ENCODE measurements at places on chromosomes 7 and 10.

- DNase-seq, result peak; percentile 22
Observed at GRCh38 chr10:80416479-80417098, 8.2 kb downstream of the PRXL2A start.

GRCh38 chr7:105952917-105953595 is 10.0 kb upstream of the CDHR3 start:
- DNase-seq, result no peak

DNA sequence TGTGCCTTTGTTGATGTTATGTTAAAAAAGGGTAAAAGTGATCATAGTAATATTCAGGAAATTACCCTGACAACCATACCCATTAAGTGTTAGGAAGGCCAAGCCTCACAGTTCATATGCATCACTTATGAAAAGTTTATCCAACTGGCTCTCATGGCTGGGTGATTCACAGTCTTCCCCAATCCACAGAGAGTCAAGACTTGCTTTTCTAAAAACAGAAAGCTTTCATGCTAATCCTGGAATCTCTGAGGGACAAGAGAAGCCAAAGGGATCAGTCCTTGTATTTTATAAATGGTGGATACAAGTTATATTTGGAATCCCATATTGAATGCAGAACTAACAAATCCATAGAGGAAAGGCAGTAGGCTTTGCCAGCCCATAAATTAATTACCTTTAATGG is 218.3 kb downstream of the JAZF1 start:
- no peak for DNase-seq

DNA sequence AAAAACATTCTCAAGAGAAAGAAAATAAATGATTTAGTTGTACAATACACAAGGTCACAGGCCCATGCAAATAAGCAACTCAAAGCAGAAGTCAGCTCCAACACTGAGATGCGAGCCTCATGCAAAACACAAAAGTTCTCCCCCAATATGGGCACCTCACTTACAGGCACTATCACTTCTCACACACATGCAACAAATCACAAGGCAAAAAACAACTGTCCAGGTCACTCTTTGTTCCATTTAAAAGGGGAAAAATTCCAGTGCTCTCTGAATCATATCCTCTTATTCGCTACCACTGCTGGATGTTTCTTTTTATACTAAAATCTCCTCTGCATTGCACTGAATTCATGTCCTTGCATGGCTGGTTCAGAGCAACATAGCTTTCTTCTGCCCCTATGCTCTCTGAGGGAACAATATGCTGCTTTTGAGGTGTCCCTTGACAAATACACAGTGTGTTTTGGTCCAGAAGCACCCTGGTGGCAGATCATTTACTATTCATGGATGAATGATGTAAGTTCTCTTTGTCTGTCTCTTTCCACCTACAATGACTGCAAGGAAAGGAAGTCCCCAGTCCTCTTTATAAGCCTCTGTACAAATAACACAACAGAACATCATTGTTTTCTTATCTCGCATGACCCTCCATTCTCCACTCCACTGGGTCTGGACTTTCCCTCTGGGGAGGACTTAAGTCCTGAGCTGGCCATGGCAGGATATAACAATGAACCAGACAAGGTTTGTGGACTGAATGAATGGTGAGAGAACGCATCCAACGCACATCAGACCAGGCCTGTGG is 85.4 kb upstream of the GSDME start:
- DNase-seq, result no peak

- DNase-seq, result no peak
Observed at GRCh38 chr10:29326886-29327745, 38.2 kb downstream of the LYZL1 start.

- peak; percentile 45 for DNase-seq
Observed at GRCh38 chr7:43954524-43955228, 28.4 kb downstream of the UBE2D4 start.

- no peak for DNase-seq
Observed at GRCh38 chr10:29643771-29644501, 9.2 kb upstream of the SVIL start.

GRCh38 chr10:77160679-77161078 is 476.9 kb downstream of the KCNMA1 start:
- no peak for DNase-seq

DNA sequence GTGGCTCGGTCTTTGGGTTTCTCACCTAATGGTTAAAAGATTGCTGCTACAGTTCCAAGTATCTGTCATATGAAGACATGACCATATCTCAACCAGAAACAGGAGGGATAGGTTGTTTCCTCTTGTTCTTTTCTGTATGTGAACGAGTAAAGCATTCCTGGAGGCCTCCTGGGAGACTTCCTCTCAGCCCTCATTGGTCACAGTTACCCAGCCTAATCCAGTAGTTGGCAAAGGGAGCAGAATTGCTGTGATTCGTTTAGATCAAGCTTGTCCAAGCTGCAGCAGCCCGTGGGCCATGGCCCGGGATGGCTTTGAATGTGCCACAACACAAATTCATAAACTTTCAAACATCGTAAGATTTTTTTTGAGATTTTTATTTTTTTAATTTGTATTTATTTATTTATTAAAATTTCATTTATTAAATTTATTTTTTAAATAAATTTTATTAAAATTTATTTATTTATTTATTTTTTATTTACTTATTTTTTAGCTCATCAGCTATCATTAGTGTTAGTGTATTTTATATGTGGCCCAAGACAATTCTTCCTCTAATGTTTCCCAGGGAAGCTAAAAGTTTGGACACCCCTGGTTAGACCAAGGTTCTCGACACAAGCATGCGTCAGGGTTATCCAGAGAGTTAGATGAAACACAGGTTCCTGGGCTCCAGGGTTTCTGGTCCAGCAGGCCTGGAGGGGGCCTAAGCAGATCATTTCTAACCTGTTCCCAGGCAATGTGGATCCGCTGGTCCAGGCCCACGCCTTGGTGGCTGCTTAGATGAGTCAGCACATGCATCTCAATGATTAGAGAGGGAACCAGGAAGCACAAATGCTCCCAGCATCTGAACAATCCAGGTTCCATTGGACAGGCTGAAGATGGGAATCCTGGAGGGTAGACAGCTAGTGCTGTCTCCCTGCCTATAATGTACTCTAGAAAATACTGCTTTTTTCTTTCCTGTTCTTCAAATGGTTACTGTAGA is 25.6 kb downstream of the CDC123 start:
- DNase-seq, result no peak

GRCh38 chr7:26091933-26092332 is 60.1 kb upstream of the NFE2L3 start:
- no peak for DNase-seq

- peak; percentile 52 for DNase-seq
Observed at GRCh38 chr10:71547876-71548846, 151.4 kb downstream of the CDH23 start.

DNA sequence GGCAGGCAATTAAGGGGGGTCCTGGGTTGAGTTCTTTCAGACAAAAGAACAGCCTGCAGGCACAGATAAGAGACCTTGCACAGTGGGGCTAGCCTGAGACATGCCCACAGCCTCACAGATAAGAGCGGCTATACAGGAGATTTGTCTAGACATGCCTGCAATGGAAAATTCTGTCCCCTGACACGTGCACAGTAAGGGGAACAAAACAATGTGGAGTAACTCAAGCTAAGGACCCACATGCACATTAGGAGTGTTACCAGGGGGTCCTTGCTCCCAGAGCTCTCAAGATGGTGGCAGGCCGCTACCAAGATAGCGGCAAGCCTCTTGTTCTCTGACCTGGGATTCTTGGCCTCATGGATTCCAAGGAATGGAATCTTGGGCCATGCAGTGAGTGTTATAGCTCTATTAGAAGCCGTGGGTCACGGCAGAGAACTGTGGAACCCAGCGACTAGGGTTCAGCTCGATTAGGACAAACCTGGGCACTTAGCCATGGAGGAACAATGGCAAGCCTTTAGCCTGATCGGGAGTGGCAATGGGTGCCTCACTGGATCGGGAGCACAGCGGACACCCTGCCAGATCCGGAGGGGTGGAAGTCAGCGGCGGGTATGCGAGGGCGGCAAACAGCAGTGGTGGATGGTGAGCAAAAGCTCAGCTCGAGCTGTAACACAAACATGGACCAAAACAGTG is 196.9 kb downstream of the CCSER2 start:
- DNase-seq, result no peak

DNA sequence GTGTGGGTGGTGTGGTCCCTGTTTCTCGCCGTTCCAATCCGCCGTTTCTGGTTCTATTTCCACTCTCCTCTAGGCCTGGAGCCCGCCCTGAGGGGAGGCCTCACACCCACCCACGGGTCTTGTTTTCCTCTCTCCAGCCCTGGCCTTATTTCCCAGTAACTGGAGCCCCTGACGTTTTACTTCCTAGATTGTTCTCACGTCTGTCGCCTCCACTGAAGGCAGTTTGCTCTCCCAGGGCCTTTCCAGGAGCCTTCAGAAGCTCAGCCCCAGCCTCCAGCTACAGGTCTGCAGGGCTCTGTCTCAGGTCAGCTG is 30.6 kb downstream of the CFAP46 start:
- no peak for DNase-seq

DNA sequence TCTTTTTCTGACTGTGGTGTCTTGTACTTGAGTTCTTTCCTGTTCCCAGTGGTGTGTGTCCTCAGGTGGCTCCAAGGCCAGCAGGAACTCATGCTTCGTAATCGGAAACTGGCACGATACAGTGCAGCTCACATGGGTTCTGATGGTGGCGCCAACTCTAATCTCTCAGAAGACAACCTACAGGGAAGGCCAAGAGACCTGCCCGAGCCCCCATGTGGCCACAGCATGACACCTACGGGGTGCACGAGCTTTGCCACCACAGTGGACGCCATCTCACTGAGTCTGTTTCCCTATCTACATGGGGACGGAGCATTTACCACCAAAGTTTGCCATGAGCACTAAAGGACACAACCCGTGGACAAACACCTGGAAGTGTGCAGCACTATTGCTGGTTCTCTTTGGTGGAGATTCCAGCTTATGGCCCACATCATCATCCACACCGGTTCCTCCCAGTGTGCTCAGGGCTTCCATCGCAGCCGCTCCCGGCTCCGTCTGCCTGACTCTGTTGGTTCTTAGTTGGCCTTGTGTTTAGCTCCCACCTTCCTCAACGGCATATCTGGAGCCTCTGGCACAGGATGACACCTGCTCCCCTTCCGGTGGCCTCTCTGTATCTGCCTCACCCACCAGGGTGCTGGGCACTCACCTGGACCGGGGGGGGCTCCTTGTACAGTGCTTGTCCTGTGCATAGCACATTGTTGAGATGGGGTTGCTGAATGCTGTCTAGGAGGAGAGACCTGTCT is 586.6 kb upstream of the MKI67 start:
- DNase-seq, result no peak
